ENCODE measurements at places on chromosomes 7 and 10. TPM values are rescaled to one million over a fixed set of nuclear protein-coding genes. Genes with fewer than 3 reads are reported as not detected.
A peak's percentile ranks its signal among the peaks of the same experiment; 100 is the strongest.

Gene PTCD1
- 16.8 TPM for total RNA-seq

Gene OR6V1
- total RNA-seq: not detected

Gene MMP21
- not detected for total RNA-seq

Gene LRRC72
- not detected for total RNA-seq

Gene PALD1
- 1.4 TPM for total RNA-seq

Gene PLAC9
- total RNA-seq: 0.79 TPM

Gene SLC26A3
- 2.0 TPM for total RNA-seq

DNA sequence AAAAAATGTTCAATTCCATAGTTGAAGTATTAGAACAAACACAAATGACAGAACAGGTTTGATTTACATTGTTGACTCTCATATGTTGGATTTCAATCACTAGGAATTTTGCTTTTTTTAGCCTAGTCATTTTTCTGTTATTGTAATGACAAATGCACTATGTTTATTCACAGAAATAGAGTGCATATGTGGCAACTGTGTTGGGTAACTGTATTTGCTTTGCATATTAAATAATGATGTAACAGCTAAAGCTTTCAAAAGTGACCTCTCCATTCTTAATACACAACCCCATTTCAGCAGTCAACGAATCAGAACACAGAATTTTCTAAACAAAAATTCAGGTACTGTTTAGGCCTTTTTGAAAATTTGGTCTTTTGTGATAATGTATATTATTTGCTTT, 54.0 kb upstream of the SLC26A5 start:
- DNase-seq: no peak
- no peak overlapping the region for H3K27ac ChIP-seq
- no peak overlapping the region for H3K4me3 ChIP-seq
- no peaks in the 10 kb centered on the region for H3K4me1 ChIP-seq
- no peaks in the 10 kb centered on the region for H3K27me3 ChIP-seq

GRCh38 chr10:17237915-17238444, 9.9 kb downstream of the VIM start:
- H3K4me3 ChIP-seq: no peak overlapping the region
- H3K27me3 ChIP-seq: no peaks in the 10 kb centered on the region
- H3K36me3 ChIP-seq: peaks cover 11% of the 10 kb centered on the region
- no peak overlapping the region for H3K27ac ChIP-seq
- no peaks in the 10 kb centered on the region for H3K4me1 ChIP-seq

- H3K27ac ChIP-seq: no peak overlapping the region
- no peak for DNase-seq
- H3K4me3 ChIP-seq: no peak overlapping the region
- H3K4me1 ChIP-seq: peaks cover 5% of the 10 kb centered on the region
Measured at GRCh38 chr10:130359711-130360110, 223.5 kb downstream of the GLRX3 start.

- H3K27ac ChIP-seq: no peak overlapping the region
- no peak for DNase-seq
- H3K27me3 ChIP-seq: no peaks in the 10 kb centered on the region
- H3K36me3 ChIP-seq: peaks cover 1% of the 10 kb centered on the region
- no peak overlapping the region for H3K4me3 ChIP-seq
Measured at GRCh38 chr10:50325449-50326171, 74.3 kb upstream of the ASAH2 start.

- no peak for DNase-seq
- H3K27me3 ChIP-seq: no peaks in the 10 kb centered on the region
- H3K4me1 ChIP-seq: peaks cover 12% of the 10 kb centered on the region
- H3K4me3 ChIP-seq: no peak overlapping the region
- no peak overlapping the region for H3K27ac ChIP-seq
Measured at GRCh38 chr7:94355454-94355853, 39.2 kb upstream of the COL1A2 start.

DNA sequence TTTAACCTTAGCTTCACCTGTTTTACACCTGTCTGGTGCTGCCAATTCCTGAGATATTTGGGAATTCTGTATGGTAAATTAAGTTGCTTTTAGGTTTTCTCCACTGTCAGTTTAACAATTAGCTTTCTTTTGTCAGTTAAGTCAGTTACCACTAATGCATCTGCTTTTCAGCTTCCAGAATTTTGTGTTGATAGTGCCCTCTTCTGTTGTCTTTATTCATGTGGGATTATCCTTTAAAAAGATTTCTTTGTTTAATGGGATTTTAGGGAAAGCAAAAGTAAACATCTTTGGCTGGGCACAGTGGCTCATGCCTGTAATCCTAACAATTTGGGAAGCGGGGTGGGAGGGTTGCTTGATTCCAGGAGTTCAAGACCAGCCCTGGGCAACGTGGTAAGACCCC, 8.1 kb downstream of the TFAM start:
- H3K27ac ChIP-seq: no peak overlapping the region
- H3K4me3 ChIP-seq: no peak overlapping the region
- H3K27me3 ChIP-seq: no peaks in the 10 kb centered on the region
- DNase-seq: no peak
- H3K36me3 ChIP-seq: peaks cover 32% of the 10 kb centered on the region

DNA sequence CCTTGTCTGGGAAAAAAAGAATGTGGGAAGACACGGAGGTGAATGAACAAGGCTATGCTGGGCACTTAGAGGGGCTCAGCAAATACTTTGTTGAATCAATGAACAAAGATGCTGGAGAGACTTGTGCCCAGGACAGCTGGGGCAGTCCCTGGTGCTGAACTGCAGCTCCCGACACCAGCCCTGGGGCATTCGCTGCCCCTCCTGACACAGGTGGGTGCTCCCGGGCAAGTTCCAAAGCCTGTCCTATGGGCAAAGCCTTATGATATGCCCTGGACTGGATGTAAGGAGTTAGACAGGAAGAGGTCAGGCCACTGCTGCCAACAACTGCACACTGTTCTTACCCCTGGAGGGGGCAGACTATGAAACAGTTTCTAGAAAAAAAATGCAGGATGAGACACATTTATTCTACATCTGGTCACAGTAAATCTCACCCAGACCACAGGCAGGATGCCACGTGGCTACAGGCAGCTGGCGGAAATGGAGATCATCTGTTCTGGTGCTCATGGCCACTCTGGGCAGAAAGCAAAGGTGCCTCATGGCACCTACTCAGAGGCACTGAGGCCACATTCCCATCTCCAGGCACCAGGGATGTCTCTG, 21.9 kb upstream of the FRAT2 start:
- no peak overlapping the region for H3K4me3 ChIP-seq
- no peak for DNase-seq
- H3K36me3 ChIP-seq: peaks cover 12% of the 10 kb centered on the region
- peaks cover 2% of the 10 kb centered on the region for H3K4me1 ChIP-seq
- H3K27ac ChIP-seq: no peak overlapping the region

- no peak overlapping the region for H3K4me3 ChIP-seq
- H3K27me3 ChIP-seq: peaks cover 68% of the 10 kb centered on the region
- no peak for DNase-seq
- H3K36me3 ChIP-seq: peaks cover 2% of the 10 kb centered on the region
- H3K27ac ChIP-seq: peak overlapping the region; percentile 73
- peaks cover 15% of the 10 kb centered on the region for H3K4me1 ChIP-seq
Measured at GRCh38 chr7:35286422-35286821, 32.5 kb upstream of the TBX20 start.

GRCh38 chr10:113124724-113125123, 174.7 kb downstream of the TCF7L2 start:
- peaks cover 66% of the 10 kb centered on the region for H3K4me1 ChIP-seq
- no peak overlapping the region for H3K4me3 ChIP-seq
- peak overlapping the region; percentile 8 for H3K27ac ChIP-seq

- no peak overlapping the region for H3K27ac ChIP-seq
- H3K4me1 ChIP-seq: peaks cover 5% of the 10 kb centered on the region
- no peaks in the 10 kb centered on the region for H3K27me3 ChIP-seq
- no peak for DNase-seq
- no peak overlapping the region for H3K4me3 ChIP-seq
Measured at GRCh38 chr10:43820663-43821062, 172.0 kb upstream of the ZNF32 start.

DNA sequence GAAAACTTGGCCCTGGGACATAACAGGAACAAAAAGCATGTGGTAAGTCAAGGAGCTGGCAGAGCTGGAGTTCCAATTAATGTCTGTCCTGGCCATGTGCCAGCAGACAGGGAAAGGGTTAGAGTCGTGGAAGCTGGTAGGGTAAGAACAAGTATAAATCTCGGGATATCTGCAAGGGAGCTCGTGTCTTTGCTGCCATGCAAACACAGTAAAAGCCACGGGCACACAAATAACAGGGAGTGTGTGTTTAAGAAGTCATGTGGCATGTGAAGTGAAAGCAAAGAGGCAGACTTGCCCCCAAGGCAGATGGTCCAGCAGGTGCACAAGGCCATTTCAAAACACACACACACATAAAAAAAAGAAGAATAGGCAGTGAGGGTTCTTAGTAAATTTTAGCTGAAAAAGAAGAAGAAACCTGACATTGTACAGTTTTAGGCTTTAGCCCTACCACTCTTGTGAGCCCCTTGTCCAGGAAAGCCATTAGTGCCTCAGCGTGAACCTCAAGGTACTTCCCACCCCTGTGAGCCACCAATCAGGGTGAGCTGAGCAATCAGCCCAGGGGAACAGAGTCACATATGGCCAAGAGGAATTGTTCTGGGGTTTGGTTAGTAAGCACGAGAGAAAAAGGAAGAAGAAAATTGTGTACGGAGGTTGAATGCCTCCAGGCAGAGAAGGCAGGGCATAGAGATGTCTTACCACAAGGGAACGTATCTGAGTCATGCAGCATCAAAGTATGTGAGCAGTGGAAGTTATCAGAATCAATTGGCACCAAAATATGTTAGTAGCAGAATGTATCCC, 32.8 kb upstream of the ARHGAP12 start:
- no peaks in the 10 kb centered on the region for H3K36me3 ChIP-seq
- DNase-seq: no peak
- peaks cover 2% of the 10 kb centered on the region for H3K4me1 ChIP-seq
- no peaks in the 10 kb centered on the region for H3K27me3 ChIP-seq

DNA sequence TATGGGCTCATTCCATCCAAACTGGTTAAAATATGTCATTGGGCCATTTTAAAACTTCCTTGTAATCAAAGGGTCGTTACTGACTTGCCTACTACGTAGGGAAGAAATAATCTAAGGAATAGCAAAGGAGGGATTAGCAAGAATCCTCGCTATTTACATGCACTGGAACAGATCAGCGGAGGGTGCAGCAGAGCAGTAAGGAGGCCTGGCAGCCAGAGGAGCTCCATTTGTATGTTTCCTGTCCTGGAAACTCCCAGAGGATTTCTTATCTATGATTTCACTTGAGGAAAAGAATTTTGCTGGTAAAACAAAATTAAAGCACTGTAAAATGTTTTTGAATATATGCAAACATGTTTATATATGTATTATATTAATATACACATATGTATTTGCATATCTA, 107.3 kb downstream of the TPK1 start:
- no peaks in the 10 kb centered on the region for H3K36me3 ChIP-seq
- H3K27me3 ChIP-seq: no peaks in the 10 kb centered on the region
- H3K4me3 ChIP-seq: no peak overlapping the region
- H3K4me1 ChIP-seq: no peaks in the 10 kb centered on the region

DNA sequence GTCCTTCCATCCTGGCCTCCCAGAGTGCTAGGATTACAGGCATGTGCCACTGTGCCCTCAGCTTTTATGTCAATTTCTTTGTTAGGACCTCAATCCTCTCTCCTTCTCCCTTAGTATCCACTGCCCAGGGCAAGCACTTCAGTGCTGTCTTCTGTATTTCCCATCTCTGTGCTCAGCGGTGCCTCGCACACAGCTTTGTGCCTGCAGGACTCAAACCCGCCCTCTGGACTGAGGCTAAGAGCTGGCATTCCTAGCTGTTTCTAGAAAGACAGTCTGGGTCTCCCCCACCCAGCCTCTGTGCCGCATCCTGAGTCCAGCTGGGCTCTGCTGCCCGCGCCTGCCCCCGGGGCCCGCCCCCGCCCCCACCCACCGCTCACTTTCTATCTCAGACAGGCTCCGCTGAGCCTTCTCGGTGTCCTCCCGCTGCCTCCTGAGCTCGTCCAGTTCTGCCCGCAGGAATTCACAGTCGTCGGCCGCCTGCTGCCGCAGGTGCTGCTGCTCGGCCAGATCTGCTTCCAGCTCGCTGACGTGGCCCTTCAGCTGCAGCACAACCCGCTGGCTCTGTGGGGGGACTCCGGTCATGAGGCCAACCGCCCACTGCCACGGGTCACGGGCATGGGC, 67.3 kb downstream of the SPDYE5 start:
- no peak overlapping the region for H3K4me3 ChIP-seq
- peaks cover 19% of the 10 kb centered on the region for H3K36me3 ChIP-seq
- no peaks in the 10 kb centered on the region for H3K4me1 ChIP-seq

DNA sequence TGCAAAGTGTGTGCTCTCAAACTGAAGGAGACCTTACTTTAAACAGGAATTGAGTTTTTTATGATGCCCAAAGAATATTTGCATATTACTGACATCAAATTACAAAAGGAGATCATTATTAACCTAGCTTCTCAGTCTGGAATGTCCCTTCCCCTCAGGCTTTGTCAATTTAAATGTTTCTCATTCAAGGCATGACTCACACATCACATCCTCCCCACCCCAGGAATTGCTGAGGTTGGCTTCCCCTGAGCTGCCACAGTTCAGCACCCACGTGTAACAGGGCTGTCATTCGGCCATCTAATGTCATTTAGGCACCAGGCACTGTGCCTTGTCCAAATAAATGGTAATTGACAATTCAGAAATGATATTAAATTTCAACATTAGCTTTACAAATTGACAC, 305.9 kb upstream of the MGMT start:
- no peak overlapping the region for H3K27ac ChIP-seq
- no peak overlapping the region for H3K4me3 ChIP-seq
- peaks cover 5% of the 10 kb centered on the region for H3K4me1 ChIP-seq
- H3K36me3 ChIP-seq: peaks cover 4% of the 10 kb centered on the region

- H3K4me3 ChIP-seq: no peak overlapping the region
- H3K27ac ChIP-seq: no peak overlapping the region
Measured at GRCh38 chr7:22129819-22130580, 184.3 kb upstream of the CDCA7L start.

DNA sequence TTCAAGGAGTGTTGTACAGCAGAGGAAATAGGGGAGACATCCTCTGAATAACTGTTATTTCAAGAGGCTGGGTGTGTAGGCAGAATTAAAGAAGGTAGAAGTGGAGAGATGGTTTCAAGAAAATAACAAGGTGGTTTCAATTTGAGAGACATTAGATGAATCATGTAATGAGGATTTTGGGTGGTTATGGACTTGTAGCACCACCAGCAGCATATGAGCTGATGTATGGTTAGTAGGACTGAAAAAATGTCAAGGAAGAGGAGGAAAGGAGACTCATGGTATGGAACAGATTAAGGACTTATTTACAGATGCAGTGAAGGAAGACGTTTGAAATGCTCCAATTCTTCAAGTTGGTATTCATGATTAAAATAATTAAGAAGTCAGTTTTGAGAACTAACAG, 166.2 kb downstream of the EXOC4 start:
- H3K36me3 ChIP-seq: peaks cover under 1% of the 10 kb centered on the region
- no peak overlapping the region for H3K4me3 ChIP-seq
- DNase-seq: no peak
- H3K27ac ChIP-seq: peak overlapping the region; percentile 4
- peaks cover 16% of the 10 kb centered on the region for H3K4me1 ChIP-seq

Data from progenitor cell of endocrine pancreas (in vitro differentiated cells).